Dermis blood vessel endothelial cell (primary cell): ENCODE measurements at places on chromosomes 7 and 10.

DNA sequence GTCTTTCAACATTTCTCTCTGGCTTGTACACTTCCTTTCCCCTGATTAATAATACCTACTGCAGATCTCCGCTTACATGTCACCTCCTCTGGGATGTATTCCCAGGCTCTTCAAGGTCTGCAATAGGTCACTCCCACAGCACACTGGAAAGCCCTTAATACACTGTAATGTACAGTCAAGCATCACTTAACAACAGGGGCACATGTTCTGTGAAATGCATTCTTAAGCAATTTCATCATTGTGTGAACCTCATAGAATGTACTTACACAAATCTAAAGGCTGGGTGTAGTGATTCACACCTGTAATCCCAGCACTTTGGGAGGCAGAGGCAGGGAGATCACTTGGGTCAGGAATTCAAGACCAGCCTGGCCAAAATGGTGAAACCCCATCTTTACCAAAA lies 1.9 kb downstream of the COX15 start:
- DNase-seq: no peak

GRCh38 chr10:6186894-6187256 lies 15.9 kb upstream of the PFKFB3 start:
- no peak for DNase-seq

- no peak for DNase-seq
Measured at GRCh38 chr7:159231017-159231416, 86.3 kb upstream of the VIPR2 start.

- DNase-seq: no peak
Measured at GRCh38 chr10:43682956-43683355, 34.3 kb upstream of the ZNF32 start.

- no peak for DNase-seq
Measured at GRCh38 chr7:101784292-101785127, 32.9 kb upstream of the CUX1 start.

DNA sequence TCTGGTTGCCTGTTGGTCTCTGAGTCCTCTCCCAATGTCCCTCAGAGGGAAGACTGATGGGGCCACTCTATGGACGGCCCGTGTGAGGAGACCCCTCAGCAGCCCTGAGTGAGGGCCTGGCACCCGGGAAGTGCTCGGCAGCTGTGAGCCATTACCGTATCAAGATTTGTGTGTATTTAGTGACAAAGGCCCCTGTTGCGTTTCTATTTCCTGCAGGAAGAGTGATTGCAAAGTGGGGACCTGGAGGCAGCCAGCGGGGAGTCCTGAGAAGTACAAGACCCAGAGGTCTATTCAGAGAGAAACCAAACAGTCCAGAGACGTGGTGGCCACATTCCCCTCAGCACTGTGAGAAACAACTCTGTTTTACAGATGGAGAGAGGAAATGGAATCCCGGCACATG lies 51.1 kb upstream of the CHST15 start:
- DNase-seq: no peak

GRCh38 chr7:55365205-55365674 lies at the start of gene LANCL2:
Gene LANCL2, plus strand, starts transcription at chr7:55365337. Its CDS starts 689 bp downstream, at chr7:55366026.
- peak; percentile 52 for DNase-seq

GRCh38 chr7:137287651-137288258 lies 55.8 kb downstream of the PTN start:
- DNase-seq: no peak

GRCh38 chr7:72078301-72078700 lies 333.8 kb downstream of the CALN1 start:
- no peak for DNase-seq

DNA sequence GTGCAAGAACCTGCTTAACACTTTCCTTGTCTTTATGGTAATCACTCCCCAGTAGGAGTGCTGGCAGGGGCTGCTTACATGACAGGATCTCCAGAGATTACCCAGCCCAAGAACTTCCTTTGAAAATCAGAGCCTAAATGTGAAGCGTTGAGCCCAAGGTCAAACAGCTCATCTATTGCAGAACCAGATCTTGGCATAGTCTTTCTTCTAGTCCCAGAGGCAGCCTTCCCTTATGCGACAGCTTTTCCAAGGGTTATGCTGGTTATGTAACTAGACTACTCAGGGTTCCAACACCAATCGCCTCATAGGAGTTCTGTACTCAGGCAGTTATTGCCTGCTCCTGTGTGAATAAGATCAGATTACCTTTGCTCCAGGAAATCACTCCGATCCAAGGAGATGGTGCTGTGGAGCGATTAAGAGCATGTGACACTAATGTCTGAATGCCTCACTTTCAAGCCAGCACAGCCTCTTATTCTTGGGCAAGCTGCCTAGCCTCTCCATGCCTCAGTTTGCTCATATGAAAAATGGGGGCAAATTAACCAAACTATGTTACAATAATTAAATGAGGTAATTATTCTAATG lies 8.4 kb upstream of the LGI1 start:
- no peak for DNase-seq

DNA sequence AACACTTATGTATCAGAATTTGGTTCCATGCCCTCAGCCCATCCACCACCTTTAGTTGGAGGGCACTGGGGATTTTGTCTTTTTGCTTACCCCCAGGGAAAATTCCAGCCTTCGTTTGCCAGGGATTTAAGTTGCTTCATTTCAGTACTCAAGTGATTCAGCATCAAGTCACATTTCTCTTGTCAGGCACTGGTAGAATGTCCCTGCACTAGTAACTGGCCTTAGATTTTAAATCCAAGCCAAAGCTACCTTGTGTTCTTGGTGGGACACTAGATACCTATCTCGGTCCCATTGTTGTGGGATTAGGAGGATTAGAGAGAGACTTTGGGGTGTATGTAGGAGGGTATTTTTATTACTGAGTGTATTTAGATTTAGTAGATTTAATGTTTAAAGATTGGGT lies 613.1 kb downstream of the SUGCT start:
- DNase-seq: no peak
